Osteocyte (in vitro differentiated cells): ENCODE measurements at places on chromosomes 13 and 19. TPM values are rescaled to one million over a fixed set of nuclear protein-coding genes. Genes with fewer than 3 reads are reported as not detected.

DNA sequence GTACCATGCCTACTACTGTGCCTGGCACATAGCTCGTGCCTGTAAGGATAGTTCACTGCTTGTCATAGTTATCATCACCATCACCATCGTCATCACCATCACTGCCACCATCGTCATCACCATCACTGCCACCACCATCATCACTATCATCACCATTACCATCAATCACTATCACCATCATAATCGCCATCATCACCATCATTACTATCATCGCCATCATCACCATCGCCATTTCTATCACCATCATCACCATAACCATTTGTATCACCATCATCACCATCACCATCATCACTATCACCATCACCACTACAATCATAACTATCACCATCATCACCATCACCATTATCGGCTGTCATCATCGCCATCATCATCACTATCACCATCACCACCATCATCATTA, 107.1 kb downstream of the TUBA3C start:
- H3K27me3 ChIP-seq: no peaks in the 10 kb centered on the region
- no peak for DNase-seq
- no peaks in the 10 kb centered on the region for H3K36me3 ChIP-seq
- H3K27ac ChIP-seq: no peak overlapping the region
- H3K4me1 ChIP-seq: no peaks in the 10 kb centered on the region

DNA sequence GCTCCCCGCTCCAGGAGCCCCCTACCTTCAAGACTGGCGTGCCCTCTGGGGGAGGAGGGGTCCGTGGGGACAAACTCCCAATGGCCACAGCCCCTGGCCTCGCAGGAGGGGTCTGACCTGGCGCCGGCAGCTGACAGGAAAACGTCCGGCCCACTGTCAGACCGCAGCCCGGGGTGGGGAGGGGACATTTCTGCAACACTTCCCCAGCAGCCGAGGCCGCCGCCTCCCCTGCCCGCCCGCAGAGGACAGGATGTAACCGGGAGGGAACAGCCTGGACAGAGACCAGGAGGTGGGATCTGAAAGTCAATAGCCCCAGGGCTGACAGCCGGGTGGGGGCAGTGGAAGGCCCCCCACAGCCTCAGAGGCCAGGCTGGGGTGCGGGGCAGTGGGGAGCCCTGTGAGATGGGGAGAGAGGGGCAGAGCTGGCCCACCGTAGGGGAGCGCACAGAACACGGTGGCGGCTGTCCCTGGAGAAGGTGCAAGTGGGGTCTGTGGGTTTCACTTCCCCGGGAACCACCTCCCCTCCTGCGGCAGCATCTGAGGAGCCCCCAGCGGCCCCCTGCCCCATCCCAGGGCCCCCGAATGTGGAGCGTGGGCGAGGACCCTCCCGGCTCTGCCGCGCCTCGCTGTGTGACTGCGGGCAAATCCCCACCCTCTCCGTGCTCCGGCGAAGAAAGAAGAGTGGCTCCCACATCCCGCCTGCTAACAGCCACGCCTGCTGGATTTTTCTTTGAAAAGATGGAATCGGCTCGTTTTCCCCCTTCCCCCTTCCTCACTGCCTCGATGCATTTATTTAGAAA, at the start of gene PEAK3:
Gene PEAK3, minus strand, starts transcription at position 114 of the 800 bp plus-strand sequence. CDS start 1,244 bp downstream, outside the sequence.
- peaks cover 21% of the 10 kb centered on the region for H3K4me1 ChIP-seq
- peak within 1 kb of the TSS; percentile 83 for H3K27ac ChIP-seq
- no peaks in the 10 kb centered on the region for H3K36me3 ChIP-seq
- no peaks in the 10 kb centered on the region for H3K27me3 ChIP-seq

DNA sequence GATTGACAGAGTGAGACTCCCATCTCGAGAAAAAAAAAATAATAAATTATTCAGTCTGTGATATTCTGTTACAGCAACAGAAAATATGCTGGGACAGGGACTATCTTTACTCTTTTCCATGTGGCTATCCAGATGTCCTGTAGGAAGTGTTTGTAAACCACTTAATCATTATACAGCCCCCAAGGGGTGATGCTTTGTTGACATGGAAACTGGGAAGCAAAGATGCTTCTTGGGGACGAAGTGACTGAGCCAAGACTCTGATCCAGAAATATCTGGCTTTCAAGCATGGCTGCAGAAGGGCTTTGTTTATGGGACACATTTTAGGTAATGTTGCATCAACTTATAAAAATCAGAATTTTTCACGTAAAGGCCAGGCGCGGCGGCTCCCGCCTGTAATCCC, 5.4 kb downstream of the ZNF8 start:
- no peak overlapping the region for H3K4me3 ChIP-seq
- no peak overlapping the region for H3K27ac ChIP-seq
- H3K4me1 ChIP-seq: peaks cover 16% of the 10 kb centered on the region
- peaks cover 50% of the 10 kb centered on the region for H3K36me3 ChIP-seq
- H3K27me3 ChIP-seq: no peaks in the 10 kb centered on the region

- H3K36me3 ChIP-seq: peaks cover 4% of the 10 kb centered on the region
- no peak for DNase-seq
- H3K27ac ChIP-seq: peak overlapping the region; percentile 93
- H3K4me3 ChIP-seq: peak overlapping the region; percentile 93
These were observed 791 bp downstream of the PRKD2 start for GRCh38 chr19:46715975-46716671.

- no peaks in the 10 kb centered on the region for H3K36me3 ChIP-seq
- no peak overlapping the region for H3K27ac ChIP-seq
- no peak overlapping the region for H3K4me3 ChIP-seq
- no peaks in the 10 kb centered on the region for H3K27me3 ChIP-seq
- peaks cover 27% of the 10 kb centered on the region for H3K4me1 ChIP-seq
- DNase-seq: no peak
These were observed 25.5 kb downstream of the AP2S1 start for GRCh38 chr19:46824890-46825730.

GRCh38 chr13:40438999-40439797, 227.2 kb downstream of the FOXO1 start:
- no peak overlapping the region for H3K4me3 ChIP-seq
- no peak for DNase-seq
- no peak overlapping the region for H3K27ac ChIP-seq
- H3K27me3 ChIP-seq: no peaks in the 10 kb centered on the region
- H3K36me3 ChIP-seq: no peaks in the 10 kb centered on the region
- peaks cover 15% of the 10 kb centered on the region for H3K4me1 ChIP-seq

DNA sequence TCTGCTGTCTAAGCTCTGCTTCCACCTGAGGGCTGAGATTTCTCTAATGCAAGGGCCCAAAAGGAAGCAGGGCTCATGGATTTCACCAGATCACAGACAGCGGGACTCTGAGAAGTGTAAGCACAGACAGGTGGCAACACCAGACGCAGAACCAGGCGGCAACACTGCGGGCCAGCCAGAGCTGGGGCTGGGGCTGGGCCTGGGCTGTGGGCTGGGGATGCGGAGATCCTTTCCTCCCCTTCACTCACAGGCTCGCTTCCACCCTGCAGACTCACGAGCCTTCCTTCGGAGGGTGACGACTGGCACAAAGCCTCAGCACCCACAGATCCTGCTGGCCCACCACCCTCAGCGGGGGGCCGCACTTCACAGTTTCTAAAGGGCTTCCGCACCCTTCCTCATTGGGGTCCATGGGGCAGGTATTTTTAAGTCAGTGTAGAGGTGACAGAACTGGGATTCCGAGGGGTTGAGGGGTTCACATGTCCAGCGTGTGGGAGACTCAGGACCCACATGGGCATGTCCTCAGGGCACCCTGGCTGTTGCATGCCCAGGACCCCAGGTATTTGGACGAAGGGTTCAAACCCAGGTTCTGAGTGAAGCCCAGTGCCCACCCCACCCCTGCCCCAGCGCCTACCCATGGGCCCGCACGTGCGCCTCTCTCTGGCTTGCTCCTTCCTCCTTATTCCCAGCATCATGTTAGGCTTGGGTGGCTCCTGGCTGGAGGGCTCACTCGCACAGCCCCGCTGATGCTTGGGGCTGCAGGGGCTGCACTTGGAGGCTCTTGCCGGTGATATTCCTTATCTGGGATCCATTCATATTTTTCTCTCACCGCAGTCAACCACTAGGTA, 137.3 kb upstream of the GPR12 start:
- no peak overlapping the region for H3K4me3 ChIP-seq
- no peaks in the 10 kb centered on the region for H3K36me3 ChIP-seq
- no peaks in the 10 kb centered on the region for H3K4me1 ChIP-seq
- no peak overlapping the region for H3K27ac ChIP-seq

DNA sequence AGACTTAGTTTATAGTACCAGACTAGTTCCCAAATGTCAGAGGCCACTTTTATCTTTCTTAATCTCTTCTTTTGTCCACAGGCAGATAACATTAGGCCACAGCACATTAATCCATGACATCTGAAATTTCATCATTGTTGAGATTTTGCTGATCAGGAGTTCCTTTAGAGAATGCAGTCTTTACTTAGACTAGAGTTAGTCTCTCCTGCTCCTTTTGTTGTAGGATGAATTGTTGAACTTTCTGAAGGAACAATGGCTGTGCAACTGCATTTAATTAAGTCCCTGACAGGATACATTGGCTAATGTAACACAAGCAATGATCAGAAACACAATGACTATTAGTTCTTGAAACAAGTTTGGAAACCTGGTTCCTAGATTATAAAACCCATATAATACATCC, 266.3 kb downstream of the PCDH20 start:
- no peak overlapping the region for H3K4me3 ChIP-seq
- no peaks in the 10 kb centered on the region for H3K4me1 ChIP-seq
- peaks cover 10% of the 10 kb centered on the region for H3K27me3 ChIP-seq
- no peaks in the 10 kb centered on the region for H3K36me3 ChIP-seq
- H3K27ac ChIP-seq: no peak overlapping the region
- DNase-seq: no peak

DNA sequence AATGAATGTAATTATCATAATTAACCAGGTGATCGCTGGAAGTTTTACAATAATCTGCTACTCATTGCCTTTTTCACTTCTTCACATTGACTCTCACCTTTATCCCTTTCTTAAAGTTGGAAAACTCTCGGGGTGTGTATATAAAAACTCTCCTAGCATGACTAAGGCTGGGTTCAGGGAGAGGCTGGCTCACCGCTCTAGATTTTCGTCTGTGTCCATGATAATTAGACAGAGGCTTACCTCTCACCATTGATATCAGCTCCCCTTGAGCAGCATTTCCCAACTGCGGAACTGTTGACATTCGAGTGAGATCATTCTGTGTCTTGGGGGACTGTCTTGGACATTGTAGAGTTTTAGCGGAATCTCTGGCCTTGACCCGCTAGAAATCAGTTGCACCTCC, 39.4 kb downstream of the NFIX start:
- H3K36me3 ChIP-seq: peaks cover 8% of the 10 kb centered on the region
- peaks cover 55% of the 10 kb centered on the region for H3K4me1 ChIP-seq
- no peak overlapping the region for H3K27ac ChIP-seq
- H3K27me3 ChIP-seq: no peaks in the 10 kb centered on the region
- DNase-seq: no peak

GRCh38 chr19:15788594-15789270, 1.3 kb downstream of the OR10H5 start:
- no peak for DNase-seq
- no peak overlapping the region for H3K4me3 ChIP-seq
- H3K27ac ChIP-seq: no peak overlapping the region
- H3K27me3 ChIP-seq: no peaks in the 10 kb centered on the region
- no peaks in the 10 kb centered on the region for H3K4me1 ChIP-seq

- no peaks in the 10 kb centered on the region for H3K4me1 ChIP-seq
- H3K27ac ChIP-seq: no peak overlapping the region
- H3K27me3 ChIP-seq: peaks cover 17% of the 10 kb centered on the region
- no peak overlapping the region for H3K4me3 ChIP-seq
- no peak for DNase-seq
These were observed 6.7 kb downstream of the FOXA3 start for GRCh38 chr19:45870798-45871197.

DNA sequence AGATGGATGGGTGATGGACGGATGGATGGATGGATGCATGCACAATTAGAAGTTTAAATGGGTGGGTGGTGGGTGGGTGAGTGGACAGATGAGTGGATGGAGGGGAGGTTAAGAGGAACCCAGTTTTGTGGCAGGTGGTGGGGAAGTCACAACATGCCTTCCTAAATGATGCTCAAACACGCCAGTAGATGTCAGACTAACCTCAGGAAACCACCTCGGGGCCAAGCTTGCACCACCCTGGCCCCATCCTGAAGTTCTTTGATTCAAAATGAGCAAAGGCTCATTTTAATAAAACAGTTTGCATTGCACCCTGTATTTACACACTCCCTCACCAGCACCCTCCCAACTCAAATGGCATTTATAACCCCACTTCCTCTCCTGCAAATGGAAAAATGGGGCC, 91.4 kb upstream of the CACNA1A start:
- no peaks in the 10 kb centered on the region for H3K4me1 ChIP-seq
- DNase-seq: no peak
- H3K27me3 ChIP-seq: peaks cover 7% of the 10 kb centered on the region
- H3K4me3 ChIP-seq: no peak overlapping the region

GRCh38 chr19:36527341-36527740, 730 bp downstream of the ZNF260 start:
- H3K27me3 ChIP-seq: no peaks in the 10 kb centered on the region
- peaks cover 22% of the 10 kb centered on the region for H3K4me1 ChIP-seq
- H3K4me3 ChIP-seq: peak overlapping the region; percentile 100
- no peak for DNase-seq

GRCh38 chr13:28355822-28356371, 139.0 kb downstream of the FLT1 start:
- no peak for DNase-seq
- peaks cover 20% of the 10 kb centered on the region for H3K4me1 ChIP-seq

DNA sequence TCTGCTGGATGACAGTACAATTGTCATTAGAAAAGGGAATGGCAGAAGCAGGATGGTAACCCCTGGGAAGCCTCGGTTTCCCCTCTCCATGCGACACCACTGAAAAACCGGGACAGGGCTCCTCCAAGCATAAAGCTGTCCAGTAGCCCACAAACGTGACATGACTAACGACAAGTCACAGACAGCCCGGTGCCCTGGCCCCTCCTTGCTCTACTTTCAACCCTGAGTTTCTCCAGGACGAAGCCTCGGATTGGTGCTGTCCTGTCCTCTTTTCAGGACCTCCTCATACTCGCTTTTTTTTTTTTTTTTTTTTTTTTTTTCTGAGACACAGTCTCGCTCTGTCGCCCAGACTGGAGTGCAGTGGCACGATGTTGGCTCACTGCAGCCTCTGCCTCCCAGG, 16.3 kb downstream of the DPP9 start:
- no peak overlapping the region for H3K4me3 ChIP-seq
- peaks cover 30% of the 10 kb centered on the region for H3K36me3 ChIP-seq
- H3K4me1 ChIP-seq: peaks cover 54% of the 10 kb centered on the region
- peak overlapping the region; percentile 10 for H3K27ac ChIP-seq
- no peak for DNase-seq

Gene ZNF888
- total RNA-seq: 3.2 and 4.0 TPM in 2 replicates

Gene DKKL1
- total RNA-seq: 1.6 and 4.4 TPM in 2 replicates

Gene TRPC4
- 6.3 and 6.8 TPM in 2 replicates for total RNA-seq

Gene ZNF578
- total RNA-seq: not detected in 2 replicates

Gene BICRA
- total RNA-seq: 17.1 and 20.4 TPM in 2 replicates

Gene GPR18
- total RNA-seq: not detected in 2 replicates

Gene ADM5
- total RNA-seq: 0.73 and 1.5 TPM in 2 replicates

Gene CYP2F1
- not detected in 2 replicates for total RNA-seq
